ENCODE measurements at places on chromosomes 1 and 21.

- DNase-seq: no peak
These were observed 1.4 kb downstream of the PTBP2 start for GRCh38 chr1:96722958-96723357.

GRCh38 chr1:36506276-36506920 lies 23.7 kb upstream of the CSF3R start:
- DNase-seq: no peak

DNA sequence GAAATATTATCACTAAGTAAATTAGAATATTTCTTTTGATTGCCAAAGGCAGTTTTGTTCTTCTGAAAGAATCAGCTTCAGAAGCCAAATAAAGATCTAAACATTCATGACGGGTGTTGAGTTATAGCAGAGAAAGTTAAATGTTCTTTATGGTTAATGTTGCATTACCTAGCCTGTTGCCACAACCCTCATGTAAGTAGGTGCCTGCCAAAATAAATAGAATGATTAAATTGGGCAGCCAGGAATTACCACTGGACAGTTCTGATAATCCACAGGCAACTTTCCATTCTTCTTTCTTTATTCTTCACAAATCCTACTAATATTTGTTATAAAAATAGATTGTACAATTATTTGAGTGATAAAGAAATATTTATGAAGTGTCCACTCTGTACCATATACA lies 217.9 kb upstream of the NRIP1 start:
- DNase-seq: no peak

DNA sequence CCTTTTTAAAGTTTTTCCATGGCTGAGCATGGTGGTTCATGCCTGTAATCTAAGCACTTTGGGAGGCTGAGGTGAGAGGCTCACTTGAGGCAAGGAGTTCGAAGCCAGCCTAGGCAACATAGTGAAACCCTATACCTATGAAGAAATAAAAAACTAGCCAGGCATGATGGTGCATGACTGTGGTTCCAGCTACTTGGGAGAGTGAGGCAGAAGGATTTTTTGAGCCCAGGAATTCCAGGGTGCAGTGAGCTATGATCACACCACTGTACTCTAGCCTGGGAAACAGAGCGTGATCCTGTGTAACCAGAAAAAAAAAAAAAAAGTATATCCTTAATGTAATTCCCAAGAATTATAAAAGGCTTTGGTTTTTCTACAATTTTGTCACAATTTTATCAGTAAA lies 17.4 kb downstream of the DEPDC1 start:
- no peak for DNase-seq

DNA sequence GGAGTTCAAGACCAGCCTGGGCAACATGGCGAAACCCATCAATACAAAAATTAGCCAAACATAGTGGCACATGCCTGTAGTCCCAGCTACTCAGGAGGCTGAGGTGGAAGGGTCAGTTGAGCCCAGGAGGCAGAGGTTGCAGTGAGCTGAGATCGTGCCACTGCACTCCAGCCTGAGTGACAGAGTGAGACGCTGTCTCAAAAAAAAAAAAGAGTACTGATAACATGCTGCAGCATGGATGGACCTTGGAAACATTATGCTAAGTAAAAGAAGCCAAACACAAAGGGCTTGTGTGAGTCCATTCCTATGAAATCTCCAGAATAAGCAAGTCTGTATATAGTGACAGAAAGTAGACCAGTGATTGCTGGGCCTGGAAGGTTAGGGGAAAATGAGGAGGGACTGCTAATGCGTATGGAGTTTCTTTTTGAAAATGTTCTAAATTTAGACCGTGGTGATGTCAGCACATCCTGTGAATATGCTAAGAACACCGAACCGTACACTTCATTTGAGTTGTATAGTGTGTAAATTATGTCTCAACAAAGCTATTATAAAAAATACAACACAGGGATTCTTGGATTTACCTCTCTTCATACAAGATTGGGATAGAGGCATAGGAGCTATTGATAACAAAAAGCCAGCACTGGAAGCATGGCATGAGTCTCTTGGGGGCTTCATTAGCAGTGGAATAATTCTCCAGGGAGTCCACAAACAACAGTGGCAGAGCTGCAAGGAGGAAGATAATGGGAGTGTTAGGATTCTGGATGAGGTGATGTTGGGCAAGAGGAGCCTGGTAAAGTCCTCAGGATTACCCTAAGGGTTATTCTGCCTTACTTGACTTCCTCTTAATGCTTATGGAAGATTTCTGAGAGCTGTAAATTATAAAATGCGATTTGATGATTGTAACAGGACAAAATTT lies 73.5 kb downstream of the TTC3 start:
- no peak for DNase-seq

- DNase-seq: no peak
These were observed 4.5 kb downstream of the PARP1 start for GRCh38 chr1:226403201-226404034.
